WTC11 (cell line): ENCODE measurements at places on chromosomes 1 and 21. TPM values are rescaled to one million over a fixed set of nuclear protein-coding genes. Genes with fewer than 3 reads are reported as not detected.
A peak's percentile ranks its signal among the peaks of the same experiment; 100 is the strongest.

DNA sequence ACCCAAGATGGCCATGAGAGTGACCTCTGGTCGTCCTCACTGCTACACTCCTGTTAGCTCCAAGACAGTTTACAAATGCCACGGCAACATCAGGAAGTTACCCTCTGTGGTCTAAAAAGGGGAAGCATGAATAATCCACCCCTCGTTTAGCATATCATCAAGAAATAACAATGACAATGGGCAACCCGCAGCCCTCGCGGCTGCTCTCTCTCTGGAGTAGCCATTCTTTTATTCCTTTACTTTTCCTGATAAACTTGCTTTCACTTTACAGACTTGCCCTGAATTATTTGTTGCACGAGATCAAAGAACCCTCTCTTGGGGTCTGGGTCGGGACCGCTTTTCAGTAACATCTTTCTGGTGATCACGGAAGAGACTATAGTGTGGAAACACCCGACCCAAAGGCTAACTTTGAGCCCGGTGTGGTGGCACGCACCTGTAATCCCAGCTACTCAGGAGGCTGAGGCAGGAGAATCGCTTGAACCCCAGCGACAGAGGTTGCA lies 19.8 kb upstream of the COX20 start:
- H3K4me3 ChIP-seq, result peak overlapping the region; percentile 87
- no peaks in the 10 kb centered on the region for H3K27me3 ChIP-seq

DNA sequence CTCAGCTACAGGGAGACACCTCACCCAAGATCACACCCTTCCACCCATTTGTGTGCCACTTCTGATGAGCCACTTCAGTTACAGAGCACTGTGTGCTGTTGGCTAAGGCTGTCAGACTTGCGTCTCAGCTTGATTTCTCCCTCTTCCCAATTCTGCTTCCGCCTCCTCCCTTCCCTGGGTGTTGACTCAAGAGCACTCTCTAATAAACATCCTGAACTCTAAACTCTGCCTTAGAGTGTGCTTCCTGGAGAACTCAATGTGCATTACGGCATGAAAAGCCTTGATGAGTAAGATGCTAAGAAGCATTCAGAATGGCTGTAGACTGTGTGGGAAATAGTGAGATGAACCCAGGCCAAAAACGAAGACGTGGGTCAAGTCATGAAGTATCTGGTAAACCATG lies 54.9 kb upstream of the S1PR1 start:
- H3K27ac ChIP-seq, result no peak overlapping the region
- H3K27me3 ChIP-seq, result no peaks in the 10 kb centered on the region
- no peaks in the 10 kb centered on the region for H3K4me1 ChIP-seq
- H3K36me3 ChIP-seq, result no peaks in the 10 kb centered on the region

The PTPRC gene
- 0.71 to 1.4 TPM (median 1.2 TPM) in 3 replicates for total RNA-seq

GRCh38 chr1:24725209-24725651 lies 20.0 kb upstream of the CLIC4 start:
- H3K36me3 ChIP-seq, result peaks cover 6% of the 10 kb centered on the region
- H3K27ac ChIP-seq, result peak overlapping the region; percentile 97
- peak; percentile 44 for DNase-seq
- H3K4me1 ChIP-seq, result peaks cover 40% of the 10 kb centered on the region
